ENCODE measurements at places on chromosomes 7 and 10.

DNA sequence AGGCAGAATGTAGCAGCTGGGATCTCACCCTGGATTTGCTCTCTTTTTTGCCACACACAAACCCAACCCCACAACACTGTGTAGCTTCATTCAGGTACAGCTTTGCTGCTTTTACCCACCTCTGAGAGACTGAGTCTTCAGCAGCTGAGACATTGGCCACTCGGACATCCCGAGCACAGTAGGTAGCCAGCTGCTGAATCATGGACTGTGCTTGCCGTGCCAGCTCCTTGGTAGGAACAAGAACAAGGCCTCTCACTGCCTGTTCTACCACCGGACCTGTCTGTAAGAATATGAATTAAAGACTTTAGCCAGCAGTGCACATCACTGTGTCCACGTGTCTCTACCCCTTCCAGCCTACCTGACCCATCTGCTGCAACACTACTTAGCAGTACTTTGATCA is 937 bp downstream of the DDX56 start:
- no peak for DNase-seq

DNA sequence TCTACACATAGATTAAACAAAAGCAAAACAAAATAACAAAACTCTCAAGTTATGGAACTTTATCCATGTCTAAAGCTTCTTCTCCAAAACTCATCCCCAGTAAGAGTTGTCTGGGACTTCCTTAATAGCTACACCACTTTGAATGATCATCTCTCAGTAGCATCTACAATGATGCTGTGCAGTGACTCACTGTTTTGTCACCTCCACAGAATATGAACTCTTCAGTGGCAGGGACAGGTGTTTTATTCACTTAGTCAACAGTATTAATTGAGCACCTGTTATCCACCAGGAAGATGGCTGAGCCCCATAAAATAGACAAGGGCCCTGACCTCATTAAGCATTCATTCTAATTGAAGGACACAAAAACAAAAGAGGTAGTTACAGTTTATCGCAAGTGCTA is 350.7 kb downstream of the ELMO1 start:
- no peak for DNase-seq

- no peak for DNase-seq
Observed at GRCh38 chr7:36393826-36394225, 4.2 kb downstream of the ANLN start.

DNA sequence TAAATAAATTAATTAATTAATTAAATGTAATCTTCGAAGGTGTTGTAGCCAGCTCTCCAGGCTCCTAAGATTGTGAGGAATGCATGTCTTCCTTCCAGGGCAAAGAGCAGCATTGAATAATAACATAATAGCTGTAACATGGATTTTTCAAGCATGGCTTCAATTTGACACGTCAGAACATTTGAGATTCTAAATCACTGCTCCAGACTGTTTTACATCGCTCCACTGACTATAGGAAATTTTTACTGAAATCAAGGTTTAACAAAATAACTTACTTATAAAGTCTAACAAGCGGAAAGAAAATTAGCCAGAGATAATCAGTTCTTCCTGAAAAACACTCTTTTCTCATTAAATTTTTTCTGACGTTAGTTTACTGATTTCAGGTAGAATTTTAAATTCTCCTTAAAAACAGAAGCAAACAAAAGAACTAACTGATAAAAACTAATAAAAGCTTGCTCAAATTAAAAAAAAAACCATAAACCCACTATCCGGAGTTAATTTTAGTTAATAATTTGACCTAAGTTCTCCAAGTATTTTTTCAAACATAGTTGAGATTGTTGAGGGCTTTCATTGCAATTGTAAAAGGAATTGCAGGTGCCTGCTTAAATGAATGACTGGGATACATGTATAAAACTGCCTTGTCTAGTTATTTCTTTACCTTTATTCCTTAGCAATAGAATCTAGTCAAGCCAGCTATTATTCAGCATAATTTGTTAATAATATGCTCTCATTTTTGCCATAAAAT is 51.2 kb upstream of the SGCE start:
- no peak for DNase-seq

GRCh38 chr10:63753808-63754207 is 232.6 kb downstream of the REEP3 start:
- no peak for DNase-seq

DNA sequence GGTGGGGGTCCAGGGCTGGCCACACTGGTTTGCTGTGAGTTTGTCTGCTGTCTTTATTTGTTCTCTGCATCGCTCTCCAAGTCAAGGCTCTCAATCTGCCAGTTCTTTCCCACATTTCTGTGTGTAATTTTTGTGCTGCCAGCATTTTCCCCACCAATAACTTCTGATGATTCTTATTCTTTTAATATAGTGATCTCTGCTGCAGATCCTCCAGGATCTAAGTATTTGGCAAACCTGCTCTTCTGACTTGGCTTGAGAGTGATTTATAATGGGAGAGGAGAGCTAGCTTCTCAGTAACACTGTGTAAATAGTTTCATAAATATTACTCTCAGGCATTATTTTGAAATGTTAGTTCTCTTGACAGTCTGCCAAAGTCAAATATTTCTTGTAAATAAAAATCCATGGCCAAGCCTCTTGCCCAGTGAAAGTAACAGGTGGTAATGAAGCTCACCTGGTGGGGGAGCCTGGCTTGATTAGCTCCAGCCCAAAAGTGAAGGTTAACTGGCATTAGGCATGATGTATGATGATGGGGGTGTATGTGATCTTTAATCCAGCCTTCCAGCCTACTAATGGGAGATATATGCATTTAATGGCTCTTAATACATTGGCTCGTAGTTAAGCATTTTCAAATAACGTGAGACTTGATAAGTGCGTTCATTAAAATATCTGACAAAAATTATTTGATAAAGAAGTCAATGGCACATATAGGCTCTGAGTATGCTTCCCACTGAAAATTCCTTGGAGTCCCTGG is 1055.9 kb downstream of the KCNMA1 start:
- no peak for DNase-seq

- DNase-seq, result no peak
Observed at GRCh38 chr10:3136763-3137611, 35.6 kb downstream of the PITRM1 start.

GRCh38 chr7:33432821-33433220 is 303.5 kb downstream of the BBS9 start:
- DNase-seq, result no peak

DNA sequence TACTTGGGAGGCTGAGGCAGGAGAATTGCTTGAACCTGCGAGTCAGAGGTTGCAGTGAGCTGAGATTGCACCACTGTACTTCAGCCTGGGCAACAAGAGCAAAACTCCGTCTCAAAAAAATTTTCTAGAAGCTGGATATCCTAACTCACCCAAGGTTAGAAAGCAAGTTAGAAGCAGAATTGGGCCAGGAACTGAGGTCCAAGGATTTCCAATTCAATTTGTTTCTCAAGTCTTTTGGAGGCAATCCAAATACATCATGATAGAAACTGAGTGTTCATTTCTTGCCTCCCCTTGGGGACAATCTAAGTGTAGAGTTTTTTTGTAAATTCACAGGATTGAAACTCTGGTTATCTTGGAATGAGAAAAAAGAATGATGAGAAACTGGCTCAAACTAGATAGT is 45.5 kb downstream of the LAMB1 start:
- DNase-seq, result no peak

DNA sequence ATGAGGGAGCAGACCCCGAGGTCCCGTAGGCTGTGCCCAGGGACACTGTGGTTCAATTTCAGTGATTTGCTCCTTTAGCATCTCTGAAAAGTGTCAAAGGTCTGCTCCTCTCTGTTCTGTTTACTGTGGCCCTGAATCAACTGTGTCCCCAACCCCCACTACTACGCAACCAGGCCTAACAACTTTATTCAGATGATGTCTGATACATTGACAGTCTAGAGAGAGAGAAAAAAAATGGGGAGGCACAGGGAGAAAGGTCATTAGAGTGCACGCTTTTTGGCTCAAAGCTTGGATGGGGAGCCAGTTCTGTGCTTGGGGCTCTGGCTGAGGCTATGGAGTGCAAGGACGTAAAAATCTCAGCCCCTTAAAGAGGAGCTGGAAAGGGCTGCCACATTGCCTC is 77.9 kb downstream of the FAM107B start:
- no peak for DNase-seq

- no peak for DNase-seq
Observed at GRCh38 chr7:43787771-43788170, 29.3 kb downstream of the BLVRA start.

DNA sequence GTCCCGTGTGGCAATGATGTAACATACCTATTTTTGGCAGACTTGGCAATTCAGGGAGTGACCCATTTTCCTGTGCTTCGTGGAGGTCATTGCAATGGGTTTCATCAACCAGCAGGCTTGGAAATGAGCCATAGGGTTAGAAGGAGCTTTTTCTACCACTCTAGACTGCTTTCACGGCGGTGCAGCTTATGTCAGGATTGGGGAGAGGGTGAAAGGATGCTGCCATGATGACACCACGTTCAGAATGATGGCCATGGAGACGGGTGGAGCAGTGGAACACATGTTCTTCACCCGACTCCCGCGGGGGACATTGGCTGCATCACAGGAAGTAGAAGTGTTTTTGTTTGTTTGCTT is 220.2 kb downstream of the EMX2 start:
- DNase-seq, result no peak

DNA sequence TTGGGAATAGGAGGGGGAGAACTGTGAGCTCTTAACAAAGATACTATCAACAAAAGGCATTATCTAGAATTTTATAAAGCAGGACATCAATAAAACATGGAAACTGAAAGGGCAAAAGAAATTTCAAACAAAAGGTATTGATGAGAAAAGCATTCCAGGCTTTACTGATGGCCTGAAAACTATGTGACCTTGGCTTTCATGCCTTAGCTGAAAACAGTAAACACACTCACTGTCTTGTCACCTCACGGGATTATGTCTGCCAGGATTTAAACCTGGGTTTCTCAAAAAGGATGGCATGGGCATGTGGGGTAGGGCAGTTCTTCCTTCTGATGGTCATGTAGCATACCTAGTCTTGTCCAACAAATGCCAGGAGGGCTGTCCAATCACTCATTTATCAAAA is 22.9 kb downstream of the DOCK4 start:
- no peak for DNase-seq
